Hippocampal formation (tissue), 2 donors: ENCODE measurements at places on chromosomes 2 and 18.

DNA sequence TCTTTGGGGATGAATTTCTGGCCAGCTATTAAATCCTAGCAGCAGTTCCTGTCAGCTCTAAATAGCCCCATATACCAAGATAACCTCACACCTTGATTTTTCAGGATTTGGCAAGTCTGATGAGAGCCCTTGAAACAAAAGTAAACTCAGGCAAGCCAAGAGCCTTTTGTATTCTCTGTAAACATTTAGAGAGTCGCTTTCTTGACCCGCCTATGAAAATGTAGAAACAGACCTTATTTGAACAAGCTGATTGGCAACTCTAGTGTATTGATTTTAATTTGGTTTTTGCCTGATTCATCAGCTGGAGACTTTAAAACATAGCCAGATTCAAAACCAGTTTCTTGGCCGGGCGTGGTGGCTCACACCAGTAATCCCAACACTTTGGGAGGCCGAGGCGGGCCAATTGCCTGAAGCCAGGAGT is 43.4 kb downstream of the CABLES1 start:
- no peak for DNase-seq

DNA sequence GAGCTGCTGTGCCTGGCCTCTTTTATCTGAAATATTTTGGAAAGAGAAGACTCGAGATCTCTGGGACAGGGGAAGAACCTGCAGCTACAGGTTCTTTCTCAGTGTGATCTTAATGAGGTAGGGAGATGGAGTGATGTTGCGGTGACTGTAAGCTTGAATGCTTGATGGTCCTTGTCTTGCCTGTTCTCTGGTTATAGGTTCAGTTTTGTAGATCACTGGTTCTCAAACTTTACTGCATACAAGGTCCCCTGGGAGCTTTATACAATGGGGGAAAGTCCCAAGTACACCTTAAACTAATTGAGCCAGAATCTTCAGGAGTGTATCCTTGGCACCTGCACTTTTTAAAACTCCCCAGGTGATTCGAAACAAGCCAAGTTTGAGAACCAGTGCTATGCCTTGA is 136.7 kb upstream of the CXCR4 start:
- DNase-seq = no peak

GRCh38 chr2:110674620-110675555 is 3.0 kb downstream of the BUB1 start:
- no peak for DNase-seq

- no peak for DNase-seq
Observed at GRCh38 chr2:42949125-42949524, 156.7 kb upstream of the HAAO start.

DNA sequence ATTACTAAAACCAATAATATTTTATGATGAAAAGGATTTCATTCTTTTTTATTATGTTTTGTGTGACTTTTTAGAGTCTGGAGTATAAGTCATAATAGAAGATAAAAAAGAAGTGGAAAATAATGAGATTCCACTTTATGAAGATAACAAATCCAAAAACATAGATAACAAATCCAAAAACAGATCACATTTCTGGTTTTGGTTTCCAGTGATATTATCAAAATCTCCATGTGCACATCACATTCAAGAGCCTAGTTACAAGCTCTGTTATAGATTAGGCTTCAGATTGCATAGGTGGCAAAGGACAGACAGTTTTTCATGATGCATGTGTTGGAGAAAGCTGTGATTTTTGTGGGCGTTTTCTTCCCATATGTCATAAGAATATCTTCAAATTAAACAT is 648.2 kb downstream of the STK39 start:
- no peak for DNase-seq
